ENCODE measurements at places on chromosomes 13 and 19.

- DNase-seq = no peak
These were observed 1.5 kb upstream of the KLK11 start for GRCh38 chr19:51027873-51028272.

DNA sequence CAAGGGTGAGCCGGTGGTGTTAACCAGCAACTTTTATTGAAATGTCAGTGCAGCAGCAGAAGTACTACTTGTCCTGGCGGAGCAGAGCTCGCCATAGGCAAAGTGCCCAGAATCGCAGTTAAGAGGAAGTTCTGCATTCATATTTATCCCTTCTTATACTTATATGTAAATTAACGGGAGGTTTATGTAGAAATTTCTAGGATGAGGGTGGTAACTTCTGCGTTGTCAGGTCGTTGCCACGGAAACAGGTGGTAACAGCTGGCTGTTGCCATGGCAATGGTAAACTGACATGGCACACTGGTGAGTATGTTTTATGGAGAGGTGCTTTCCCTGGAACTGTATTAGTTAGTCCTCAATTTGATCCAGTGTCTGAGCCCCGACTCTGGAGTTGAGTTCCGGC lies 2494.9 kb upstream of the PCDH20 start:
- DNase-seq = no peak

DNA sequence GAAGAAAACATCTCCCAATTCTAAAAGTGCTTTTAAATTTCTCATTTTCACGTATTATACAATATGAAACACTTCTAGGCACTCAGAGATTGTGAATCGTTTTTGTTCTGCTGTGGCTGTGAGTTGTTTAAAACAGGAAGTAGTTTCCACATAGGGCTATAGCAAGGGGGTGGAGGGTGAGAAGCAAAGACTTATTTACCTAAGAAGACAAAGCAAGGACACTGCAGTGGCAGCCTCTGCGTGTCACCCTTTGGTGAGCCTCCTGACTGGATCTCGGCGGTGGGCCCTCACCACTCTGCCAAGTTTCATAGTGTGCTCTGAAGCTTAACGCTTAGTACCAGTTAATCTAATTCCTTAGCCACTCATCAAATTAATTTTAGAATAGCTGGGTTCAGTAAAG lies 56.8 kb downstream of the TNFSF13B start:
- DNase-seq = no peak

DNA sequence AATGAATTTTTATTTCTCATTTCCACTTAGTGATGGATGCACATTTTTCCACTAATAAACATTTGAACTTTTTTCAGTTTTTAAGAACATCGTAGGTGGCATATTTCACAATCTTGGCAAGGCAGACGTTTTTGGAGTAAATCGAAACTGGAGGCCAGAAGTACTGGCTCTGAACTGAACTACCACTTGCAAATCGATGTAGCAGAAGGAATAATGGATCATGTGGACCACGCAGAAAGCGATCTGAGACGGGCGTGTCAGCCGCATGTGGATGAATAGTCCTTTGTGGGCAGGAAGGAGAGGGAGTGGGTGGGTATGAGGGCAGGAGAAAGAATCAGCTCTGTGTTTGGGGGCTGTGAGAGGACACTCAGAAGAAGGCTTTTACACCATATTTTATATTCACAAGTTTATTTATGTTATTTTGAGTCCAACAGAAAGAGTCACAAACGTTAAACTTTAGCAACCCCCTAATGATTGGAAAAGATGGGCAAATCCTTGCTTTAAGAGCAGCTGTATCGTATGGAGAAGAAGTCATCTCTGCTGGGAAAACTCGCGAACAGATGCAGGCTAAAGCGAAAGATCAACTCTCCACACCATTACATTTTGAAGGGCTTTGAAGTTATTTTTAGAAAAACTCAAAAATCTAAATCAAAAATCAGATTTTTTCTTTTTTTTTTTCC lies 90.5 kb downstream of the COL4A2 start:
- DNase-seq = no peak

- DNase-seq = no peak
These were observed 63.8 kb downstream of the DCT start for GRCh38 chr13:94415500-94416237.

DNA sequence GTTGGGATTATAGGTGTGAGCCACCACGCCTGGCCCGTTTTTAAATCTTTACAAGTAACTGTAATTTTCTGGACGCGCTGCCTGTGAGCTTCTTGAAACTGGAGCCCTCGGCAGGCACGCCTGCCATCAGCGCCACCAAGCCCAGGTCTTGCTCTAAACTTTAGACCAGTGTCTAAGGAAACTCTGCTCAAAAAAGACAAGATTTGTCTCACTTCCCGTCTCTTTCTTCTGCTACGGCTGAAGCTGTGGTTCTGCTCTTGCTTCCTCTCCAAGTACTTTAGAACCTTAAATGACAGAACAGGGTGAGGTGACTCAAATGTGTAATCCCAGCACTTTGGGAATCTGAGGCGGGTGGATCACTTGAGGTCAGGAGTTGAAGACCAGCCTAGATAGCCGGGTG lies 24.9 kb downstream of the RCN3 start:
- no peak for DNase-seq

Measured in esophagus squamous epithelium (tissue), 5 donors.